Natural killer cell (primary cell): ENCODE measurements at places on chromosomes 1 and 21. TPM values are rescaled to one million over a fixed set of nuclear protein-coding genes. Genes with fewer than 3 reads are reported as not detected.

The CCDC30 gene
- total RNA-seq, result 6.1 TPM

DNA sequence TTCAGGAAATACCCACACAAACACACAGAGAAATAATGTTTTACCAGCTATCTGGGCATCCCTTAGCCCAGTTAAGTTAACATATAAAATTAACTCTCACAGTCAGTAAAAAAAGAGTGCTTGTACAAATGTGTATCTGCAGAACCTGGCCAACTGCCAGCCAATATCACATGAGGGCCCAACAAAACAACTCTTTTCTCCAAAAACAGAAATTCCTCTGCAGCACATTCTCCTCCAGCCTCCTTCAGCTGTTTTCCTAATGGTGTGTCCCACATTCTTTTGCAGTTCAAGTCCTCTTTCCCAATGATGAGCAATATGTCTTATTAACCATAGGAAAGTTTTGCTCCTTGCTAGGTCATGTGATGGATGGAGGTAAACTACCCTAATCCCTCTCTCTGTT, 75.5 kb downstream of the LRRC7 start:
- no peak for DNase-seq

- peak; percentile 28 for DNase-seq
Measured at GRCh38 chr1:167935216-167936067, 1.0 kb upstream of the DCAF6 start.

DNA sequence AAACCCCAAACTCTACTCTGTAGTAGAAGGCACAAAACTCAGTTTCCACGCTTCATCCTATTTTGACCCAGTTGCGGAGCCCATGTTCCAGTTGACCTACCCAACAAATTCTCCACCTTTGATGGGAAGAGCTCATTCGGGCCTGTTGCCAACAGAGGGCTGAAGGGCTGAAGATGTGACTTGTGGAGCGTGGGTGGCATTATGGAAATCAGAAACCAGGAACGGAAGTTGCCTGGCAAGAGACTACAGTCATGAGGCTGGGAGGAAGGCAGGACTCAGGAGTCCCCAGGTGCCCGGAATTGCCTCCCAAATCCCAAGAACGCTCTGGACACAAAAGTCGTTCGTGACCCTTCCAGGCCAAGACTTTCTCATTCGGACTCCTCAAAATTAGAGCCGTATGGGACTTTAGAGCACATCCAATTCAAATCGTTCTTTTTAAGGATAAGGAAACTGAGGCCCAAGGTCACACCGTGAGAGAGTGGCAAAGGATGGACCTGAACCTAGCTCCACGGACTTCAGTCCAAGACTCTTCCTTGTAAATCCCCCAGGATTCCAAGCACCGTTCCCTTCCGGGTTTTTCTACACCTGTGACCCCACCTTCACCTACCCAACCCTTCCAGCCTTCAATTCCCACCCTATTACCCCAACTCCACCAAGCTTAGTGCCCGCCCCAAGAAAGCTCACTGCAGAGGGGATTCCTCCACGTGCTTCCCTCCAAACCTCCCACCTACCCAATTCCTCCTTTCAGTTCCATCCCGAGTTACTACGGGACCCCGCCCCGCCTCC, 739 bp downstream of the SMG5 start:
- peak; percentile 43 for DNase-seq
